D341Med (cell line): ENCODE measurements at places on chromosomes 13 and 19.

- peak; percentile 97 for DNase-seq
These were observed at the start of gene ALDH16A1 for GRCh38 chr19:49453013-49453756. ALDH16A1 (plus strand) TSS chr19:49453225; CDS start chr19:49453332, 107 bp downstream.

DNA sequence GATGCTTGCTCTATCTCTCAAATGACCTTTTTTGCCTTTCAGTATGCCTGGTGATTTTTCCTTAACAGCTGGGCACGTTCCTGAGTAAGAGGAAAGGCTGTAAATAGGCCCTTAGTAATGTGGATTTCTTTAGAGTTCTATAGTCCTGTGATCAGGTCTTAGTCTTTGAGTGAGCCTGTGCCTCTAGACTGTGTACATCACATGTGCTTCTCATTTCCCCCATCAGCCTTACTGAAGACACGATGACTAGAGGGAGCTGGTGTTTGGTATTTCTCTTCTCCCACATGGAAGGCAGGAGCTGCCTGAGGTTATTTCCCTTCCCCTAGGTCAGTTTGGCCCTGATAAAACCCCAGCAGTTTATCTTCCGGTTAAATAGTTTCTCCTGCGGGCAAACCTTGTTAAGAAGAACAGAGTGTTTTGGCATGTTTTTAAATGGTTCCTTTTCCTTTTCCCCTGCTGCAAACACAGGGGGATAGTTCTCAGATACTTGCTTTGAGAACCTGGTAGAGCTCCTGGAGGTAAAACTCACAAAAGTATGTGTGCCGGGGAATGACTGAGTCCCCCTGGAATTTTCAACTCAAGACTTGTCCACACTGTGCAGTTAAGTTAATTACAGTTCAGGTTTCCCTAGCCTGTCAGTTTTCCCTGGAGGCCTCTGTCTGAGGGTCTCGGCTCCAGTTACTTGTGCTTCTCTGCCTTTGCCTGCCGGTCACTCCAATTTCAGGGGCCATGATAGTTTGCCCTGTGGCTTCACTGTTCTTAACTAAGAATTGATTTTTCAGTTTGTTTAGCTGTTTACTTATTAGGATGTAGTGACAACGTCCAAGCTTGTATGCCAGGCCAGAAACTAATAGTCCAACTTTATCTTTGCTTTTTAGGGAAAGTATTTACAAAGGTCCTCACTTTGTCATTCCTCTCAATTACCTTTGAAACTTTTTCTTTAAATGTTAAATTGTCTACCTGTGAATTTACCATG is 94.4 kb downstream of the URI1 start:
- no peak for DNase-seq

GRCh38 chr19:13839130-13839937 is 37.6 kb upstream of the NANOS3 start:
- peak; percentile 23 for DNase-seq

GRCh38 chr19:18985257-18985656 is 44.2 kb upstream of the HOMER3 start:
- DNase-seq, result no peak

DNA sequence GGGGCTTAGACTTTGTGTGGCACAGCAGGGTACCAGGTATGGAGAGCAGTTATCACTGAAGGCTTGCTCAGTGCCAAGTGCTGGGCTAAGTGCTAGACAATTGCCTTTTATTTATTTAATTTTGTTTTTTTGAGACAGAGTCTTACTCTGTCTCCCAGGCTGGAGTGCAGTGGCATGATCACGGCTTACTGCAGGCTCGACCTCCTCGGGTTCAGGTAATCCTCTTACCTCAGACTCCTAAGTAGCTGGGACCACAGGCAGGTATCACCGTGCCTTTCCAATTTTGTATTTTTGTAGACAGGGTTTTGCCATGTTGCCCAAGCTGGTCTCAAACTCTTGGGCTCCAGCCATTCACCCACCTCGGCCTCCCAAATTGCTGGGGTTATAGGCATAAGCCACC is 256.9 kb downstream of the ZNF536 start:
- DNase-seq, result no peak

GRCh38 chr13:50527188-50527587 is 316.3 kb downstream of the DLEU7 start:
- no peak for DNase-seq

DNA sequence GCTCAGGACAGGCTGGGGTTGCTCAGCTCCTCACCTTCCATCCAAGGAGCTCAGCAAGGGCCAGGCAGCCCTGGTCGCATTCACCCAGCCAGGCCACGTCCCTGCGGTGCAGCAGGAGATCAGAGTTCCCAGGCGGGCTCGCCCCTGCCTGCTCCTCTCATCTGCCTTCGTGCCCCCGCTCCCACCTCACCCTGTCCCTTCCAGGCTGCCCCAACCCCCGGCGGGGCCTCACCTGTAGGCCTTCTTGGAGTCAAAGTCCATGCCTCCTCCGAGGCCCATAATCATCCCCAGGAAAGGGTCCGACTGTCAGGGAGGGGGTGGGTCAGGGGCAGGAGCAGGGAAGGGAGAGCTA is 1.3 kb upstream of the RINL start:
- DNase-seq, result peak; percentile 31

GRCh38 chr13:95788100-95788463 is 111.1 kb downstream of the DNAJC3 start:
- DNase-seq, result no peak

GRCh38 chr13:48477191-48477855 is 55.6 kb downstream of the RCBTB2 start:
- no peak for DNase-seq

GRCh38 chr13:95833719-95834118 is 156.8 kb downstream of the DNAJC3 start:
- no peak for DNase-seq

GRCh38 chr13:90757127-90757680 is 590.3 kb upstream of the MIR17HG start:
- DNase-seq, result no peak

DNA sequence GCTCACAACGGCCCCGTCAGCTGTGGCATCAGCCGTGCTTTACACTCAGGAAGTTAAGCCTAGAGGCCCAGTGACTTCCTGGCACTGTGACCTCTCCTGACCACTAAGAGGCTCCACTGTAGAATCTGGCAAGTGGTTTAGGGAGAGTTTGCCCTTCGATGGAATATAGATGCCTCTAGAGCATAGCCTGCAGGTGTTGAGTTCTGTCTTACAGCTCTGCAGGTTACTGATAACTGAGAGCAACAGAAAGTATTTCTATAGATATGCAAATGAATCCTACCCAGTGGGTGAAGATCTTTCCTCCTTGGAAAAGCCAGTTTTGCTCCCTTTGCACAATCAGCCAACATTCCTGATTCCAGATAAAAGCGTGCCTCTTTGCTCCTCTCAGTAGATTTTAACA is 35.8 kb downstream of the ATP12A start:
- peak; percentile 14 for DNase-seq

DNA sequence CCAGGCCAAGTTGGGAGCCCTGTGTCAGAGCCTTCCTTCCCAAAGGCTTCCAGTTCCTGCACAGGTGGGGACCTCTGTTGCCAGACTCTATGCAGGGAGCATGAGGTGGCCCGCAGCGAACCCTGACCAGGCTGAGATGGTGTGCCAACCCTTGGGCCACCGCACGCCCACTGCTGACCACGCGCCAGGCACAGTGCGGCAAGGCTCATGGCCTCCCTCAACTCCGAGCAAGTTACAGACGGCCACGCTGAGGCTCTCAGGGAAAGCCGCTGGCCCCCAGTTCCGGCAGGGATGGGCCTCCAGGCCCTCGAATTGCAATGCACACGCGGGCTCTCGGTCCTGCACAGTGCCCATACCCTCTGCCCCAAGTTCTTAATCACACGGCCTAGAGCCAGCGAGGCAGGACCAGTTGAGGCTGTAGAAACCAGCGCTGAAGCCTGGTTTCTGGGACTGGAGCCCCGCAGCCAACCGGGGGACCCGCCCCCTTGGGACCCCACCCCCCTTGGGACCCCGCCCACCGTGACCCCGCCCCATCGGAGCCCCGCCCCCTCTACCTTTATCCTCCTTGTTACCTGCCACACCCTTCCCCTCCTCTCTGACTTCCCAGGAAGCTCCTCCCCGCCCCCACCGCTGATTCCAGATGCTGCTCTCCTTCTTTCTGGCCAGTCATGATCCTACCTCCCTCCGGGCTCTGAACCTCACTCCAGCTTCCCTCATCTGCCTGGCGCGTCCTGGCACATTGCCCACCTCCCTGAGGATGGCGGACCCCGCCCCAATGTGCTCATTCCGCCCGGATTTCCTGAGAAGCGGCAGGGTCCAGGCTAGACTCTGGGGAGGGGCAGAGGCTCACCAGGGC is 6.0 kb downstream of the PEX11G start:
- no peak for DNase-seq

DNA sequence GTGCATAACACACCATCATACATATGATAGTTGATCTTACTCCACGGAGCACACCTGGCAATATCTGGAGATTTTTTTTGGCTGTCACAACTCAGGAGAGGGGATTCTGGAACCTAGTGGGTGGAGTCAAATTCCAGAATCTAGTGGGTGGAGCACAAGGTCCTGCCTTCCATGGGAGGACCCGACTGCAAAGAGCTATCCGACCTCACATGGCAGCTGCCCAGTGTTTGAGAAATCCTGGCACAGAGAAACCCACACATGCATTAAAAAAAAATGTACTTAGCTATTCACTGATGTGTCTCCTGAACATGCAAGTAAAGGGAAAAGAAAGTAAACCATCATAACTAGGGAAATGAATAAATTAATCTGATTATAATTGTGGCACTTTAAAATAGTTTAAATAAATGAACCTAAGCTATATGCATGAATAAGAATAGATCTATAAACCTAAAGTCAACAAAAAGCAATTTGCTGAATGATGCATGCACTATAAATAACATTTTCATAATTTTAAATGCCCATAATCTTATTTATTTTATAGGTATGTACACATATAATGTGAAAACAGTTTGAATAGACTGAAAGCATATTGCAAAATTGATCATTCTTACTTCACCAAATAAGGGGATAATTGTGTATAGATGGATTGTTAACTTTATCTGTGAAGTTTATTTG is 300.3 kb downstream of the MYO16 start:
- no peak for DNase-seq

DNA sequence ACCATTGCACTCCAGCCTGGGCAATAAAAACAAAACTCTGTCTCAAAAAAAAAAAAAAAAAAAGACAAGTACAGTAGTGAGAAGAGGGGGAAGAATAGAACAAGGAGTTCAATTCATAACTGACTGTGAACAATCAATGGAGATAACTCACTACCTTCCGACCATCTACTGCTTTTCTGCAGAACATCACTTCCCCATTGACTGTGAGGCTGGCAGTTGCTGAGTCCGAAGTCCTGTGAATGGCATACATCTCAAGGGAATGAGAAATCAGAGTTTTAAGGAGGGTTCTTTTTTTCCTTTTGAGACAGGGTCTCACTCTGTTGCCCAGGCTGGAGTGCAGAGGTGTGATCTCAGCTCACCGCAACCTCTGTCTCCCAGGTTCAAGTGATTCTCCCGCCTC is 11.2 kb downstream of the ZNF565 start:
- no peak for DNase-seq

DNA sequence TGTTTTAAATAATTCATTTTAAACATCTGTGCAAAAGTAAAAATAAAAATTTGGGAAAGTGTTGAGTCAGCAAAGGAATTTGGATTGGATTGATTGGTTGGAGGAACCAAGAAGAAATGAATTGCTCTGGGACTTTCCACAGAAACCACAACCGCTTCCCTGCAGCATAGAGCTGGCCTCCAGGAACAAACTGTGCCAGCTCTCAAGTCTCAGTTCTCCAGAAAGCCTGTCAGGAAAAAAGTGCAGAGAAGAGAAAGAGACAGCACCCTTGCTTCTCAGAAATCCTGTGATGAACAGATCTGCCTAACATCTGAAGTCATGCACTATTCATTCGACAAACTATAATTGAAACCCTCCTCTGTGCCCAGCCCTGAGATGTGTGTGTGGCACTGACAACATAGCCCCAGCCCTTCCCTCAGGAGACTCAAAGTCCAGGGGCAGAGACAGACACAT is 14.8 kb downstream of the LYPD3 start:
- DNase-seq, result no peak

DNA sequence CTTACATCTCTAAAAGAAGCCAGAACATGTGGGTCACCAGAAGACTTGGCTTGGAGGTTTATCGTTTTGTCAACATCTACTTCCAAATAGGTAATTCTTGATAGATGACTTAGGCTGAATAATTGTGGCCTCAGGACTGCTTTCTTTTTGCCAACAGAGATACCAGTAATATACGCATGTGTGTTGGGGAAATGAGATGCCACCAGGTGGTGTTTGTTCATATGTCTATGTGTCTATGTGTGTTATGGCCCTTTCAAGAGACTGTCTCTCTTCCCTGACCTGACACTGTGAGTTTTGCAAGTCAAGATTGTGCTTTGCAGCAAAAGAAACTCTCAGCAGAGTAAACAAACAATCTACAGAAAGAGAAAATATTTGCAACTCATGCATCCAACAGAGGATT is 31.6 kb upstream of the METTL21C start:
- DNase-seq, result no peak

DNA sequence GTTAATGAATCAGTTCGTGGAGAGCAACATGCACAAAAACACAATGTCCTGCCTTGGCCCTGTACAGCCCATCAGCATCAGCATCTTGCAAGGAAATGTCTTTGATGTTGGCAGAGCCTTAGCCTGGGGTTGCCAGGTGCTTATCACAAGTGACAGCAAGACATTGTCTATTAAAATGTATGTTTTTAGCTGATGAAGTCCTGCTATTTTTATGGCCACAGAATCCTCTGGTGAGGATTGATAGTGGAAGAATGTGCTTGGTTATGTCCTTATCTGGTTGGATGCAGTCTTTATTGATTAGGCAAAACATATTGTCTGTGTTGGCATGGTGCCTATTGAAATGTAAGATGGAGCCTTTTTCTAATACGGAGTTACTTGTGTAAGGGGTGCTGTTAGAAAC is 1427.0 kb upstream of the MIR17HG start:
- no peak for DNase-seq
